ENCODE measurements at places on chromosomes 2 and 18.
A peak's percentile ranks its signal among the peaks of the same experiment; 100 is the strongest.

GRCh38 chr2:27545348-27546141 is 37.3 kb upstream of the ZNF512 start:
- no peak for DNase-seq

- no peak for DNase-seq
These were observed 6.5 kb downstream of the GKN1 start for GRCh38 chr2:68980956-68981355.

DNA sequence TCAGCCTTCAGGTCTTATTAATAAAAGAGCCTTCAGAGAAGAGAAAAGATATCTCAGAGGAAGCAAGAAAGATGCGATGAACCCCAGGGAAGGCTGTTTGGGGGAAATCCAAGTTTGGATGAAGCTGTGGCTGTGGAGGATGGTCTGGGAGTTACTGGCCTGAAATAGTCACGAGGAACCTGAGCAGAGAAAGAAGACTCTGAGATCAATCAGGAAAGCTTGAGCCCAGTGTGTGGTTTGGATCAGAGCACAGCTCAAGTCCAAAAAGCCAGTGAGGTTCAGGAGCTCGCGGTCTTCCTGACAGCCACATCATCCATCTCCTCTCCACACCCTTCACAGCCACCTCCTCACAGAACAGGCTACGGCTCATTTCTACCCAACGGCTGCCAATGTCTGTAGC is 87.4 kb upstream of the SERPINE2 start:
- no peak for DNase-seq

GRCh38 chr2:129737660-129738527 is 241.6 kb upstream of the RAB6C start:
- no peak for DNase-seq

DNA sequence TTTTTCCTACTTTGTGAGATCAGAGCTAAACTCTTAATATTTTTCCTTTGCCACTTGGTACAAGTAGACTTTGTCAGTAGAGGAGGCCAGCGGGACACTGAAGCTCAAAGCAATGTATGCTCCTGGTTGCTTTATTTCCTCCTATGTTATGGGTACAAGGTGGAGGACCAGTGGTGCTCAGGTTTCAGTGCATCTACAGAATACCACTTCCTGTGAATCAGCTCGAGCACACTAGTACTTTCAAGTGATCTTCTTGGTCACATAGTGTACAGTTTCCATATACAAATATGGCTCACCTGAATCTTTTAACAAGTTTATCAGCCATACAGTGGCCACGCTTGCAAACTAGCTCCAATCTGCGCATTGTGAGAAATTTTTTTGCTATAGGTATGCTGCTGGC is 1674.8 kb upstream of the TMEFF2 start:
- DNase-seq: no peak

DNA sequence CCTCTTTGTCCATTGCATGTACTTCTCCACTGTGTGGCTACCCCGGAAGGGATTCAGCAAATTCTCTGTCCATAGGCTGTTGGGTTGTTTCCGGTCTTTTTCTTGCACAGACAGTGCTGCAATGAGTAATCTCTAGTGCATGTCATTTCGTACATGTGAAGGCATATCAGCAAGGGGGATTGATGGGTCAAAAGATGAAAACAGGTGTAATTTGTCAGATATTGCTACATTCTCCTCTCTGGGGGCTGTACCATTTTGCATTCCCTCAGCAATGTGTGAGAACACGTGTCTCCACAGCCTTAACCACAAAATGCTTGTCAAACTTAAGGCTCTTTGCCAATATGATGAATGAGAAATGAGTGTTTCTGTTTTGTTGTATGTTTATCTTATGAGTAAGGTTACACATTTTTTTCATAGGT is 60.5 kb downstream of the KLHL29 start:
- no peak for DNase-seq

DNA sequence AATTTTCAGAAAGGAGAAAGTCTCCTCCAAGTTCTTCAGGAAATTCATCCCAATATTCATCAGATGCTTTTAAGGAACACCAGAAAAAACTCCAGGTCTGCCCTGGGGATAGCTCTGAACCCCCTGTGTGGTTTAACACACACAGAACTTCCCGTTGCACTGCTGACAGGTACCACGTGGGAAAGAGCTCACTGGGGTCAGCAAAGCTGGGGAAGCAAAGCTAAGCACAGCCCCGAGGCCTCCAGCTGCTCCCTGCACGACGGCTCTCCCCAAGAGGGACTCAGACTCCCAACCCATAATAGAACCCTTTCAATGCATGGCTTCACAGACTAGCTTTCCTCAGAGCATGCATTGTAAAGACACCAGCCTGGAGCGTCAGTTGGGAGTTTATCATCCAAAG is 28.0 kb downstream of the ADI1 start:
- DNase-seq: no peak

DNA sequence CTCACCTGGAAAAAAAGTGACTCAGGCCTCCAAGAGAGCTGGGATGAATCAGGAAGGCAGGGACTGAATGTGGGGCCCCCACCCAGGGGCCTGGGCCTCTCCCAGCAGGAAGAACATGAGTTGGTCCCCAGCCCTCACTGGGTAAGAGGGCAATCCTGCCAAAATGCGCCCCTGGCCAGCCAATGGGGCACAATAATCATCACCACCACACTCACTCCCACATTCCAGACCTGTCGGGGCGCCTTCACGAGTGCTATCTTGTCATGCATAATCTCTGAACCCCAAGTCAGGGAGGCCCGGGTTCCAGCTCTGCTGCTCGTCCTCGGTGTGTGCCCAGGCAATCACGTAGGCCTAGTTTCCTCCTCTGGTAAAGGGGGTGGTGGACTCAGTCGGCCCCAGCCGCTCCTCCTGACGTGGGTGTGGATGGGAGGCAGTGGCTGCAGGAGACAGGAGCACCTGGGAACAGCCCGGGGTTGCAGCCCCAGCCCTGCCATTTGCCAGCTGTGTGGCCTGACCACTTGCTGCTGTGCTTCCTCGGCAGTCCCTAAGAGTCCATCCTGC is 115.1 kb downstream of the CYP26B1 start:
- DNase-seq: no peak

- DNase-seq: no peak
These were observed 130.0 kb downstream of the PRKCE start for GRCh38 chr2:45781464-45781811.

DNA sequence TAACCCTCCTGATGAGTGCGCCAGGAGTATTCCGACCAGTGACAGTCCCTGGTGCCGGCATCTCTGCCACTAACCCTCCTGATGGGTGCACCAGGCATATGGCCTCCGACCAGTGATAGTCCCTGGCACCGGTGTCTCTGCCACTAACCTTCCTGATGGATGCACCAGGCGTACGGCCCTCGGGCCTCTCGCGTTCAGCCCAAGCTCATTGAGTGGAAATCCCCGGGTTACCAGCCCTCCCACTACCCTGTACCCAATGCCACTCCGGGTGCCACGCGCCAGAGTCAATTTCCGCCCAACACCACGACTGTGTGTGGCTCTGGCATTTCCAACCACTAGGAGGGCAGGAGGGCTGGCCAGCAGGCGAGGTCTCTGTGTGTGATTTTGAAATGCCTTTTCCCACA is 11.7 kb upstream of the GPC1 start:
- DNase-seq: no peak

DNA sequence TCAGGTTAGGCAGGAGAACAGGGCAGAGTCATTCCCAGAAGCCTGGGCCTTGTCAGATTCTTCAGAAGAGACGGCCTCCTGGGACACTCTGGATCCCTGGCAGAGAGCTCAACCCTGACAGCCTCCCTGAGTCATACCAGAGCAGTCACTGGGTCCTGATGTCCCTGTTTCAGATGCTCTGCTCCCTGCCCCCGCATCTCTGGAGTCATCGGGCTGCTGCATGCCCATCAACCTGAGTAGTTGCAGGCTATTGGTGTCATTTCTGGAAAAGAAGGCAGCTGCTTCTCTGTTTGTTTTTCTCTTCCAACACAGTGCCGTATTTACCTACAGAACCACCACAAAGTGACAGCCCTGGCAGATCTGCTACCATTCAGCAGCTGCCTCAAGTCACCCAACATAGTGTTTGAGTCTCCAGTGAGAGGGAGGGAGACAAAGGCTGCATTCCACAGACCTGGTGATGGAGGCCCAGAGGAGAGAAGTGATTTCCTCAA is 145.1 kb downstream of the B3GNT2 start:
- peak; percentile 11 for DNase-seq

DNA sequence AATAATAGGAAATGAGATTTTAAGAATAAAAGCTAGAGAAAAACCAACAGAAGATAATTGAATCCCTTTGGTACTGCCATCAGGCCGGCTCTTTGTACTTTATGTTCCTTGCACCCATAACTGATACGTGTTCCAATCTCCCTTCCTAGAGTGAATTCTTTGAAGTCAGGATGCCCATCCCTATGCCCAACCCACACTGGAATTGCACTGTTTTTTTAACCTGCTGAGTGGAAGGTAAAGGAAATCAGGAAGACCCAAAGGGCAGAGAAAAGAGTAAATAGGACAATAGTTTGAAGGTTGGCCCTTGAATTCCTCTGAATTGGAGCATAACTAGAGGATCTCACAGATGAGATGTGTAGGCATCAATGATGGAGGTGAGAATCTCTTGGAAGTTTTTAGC is 4.4 kb upstream of the ATG16L1 start:
- DNase-seq: no peak

- no peak for DNase-seq
These were observed 253.4 kb downstream of the PIEZO2 start for GRCh38 chr18:10895976-10896375.

GRCh38 chr18:9516437-9517064 is 41.2 kb downstream of the RALBP1 start:
- DNase-seq: peak; percentile 10

- no peak for DNase-seq
These were observed 74.1 kb downstream of the EMX1 start for GRCh38 chr2:72991439-72991725.

GRCh38 chr2:18243816-18244215 is 316.6 kb downstream of the RDH14 start:
- no peak for DNase-seq

- no peak for DNase-seq
These were observed 15.0 kb downstream of the LYPD1 start for GRCh38 chr2:132654968-132655367.

GRCh38 chr2:143545059-143545948 is 416.1 kb downstream of the ARHGAP15 start:
- no peak for DNase-seq

DNA sequence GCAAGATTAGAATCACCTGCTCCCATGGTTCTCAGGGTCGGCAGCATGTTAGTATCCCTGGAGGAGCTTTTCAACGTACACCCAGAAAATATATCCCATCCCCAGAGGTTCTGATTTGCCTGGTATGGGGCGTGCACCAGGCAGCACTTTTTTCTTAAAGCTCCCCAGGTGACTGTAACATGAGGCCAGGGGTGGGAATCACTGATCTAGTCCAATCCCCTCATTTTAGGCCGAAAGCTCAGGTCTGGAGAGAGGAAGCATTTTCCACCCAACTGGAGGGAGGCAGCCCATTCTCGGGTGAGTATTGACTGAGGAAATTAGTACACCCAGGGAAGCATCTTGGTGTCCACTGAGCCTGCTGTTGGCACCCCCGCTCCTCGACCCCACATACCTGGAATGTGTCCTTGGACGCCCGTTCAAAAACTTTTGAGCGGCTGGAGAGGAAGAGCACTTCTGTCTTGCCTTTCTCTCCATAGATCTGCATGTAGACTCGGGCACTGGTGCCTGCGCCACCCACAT is 94.3 kb downstream of the LOXHD1 start:
- no peak for DNase-seq

GRCh38 chr2:78418021-78418420 is 607.5 kb upstream of the REG3G start:
- DNase-seq: no peak
